Fibroblast of villous mesenchyme (primary cell): ENCODE measurements at places on chromosomes 7 and 10. TPM values are rescaled to one million over a fixed set of nuclear protein-coding genes. Genes with fewer than 3 reads are reported as not detected.

DNA sequence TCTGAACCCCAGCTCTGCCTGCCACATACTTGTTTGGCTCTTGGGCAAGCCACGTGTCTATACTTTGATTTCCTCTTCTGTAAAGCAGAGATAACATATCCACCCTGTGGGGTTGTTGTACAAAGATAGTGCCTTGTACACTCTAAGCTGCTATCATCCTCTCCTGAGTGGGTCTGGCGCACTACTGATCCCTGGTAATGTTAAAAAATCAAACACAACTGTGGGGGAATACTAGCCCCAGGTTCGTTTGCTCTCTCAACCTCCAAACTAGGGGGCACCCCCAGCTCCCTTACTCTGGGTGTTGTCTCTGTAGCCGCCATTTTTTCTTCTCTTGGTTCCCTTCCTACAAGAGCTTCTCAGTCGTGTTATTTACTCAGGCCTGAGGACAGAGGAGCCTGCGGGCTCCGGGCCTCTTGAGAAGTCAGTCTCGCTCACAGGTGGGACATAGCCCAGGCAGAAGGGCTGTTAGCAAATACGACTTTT is 1.0 kb downstream of the POLM start:
- no peak for DNase-seq

DNA sequence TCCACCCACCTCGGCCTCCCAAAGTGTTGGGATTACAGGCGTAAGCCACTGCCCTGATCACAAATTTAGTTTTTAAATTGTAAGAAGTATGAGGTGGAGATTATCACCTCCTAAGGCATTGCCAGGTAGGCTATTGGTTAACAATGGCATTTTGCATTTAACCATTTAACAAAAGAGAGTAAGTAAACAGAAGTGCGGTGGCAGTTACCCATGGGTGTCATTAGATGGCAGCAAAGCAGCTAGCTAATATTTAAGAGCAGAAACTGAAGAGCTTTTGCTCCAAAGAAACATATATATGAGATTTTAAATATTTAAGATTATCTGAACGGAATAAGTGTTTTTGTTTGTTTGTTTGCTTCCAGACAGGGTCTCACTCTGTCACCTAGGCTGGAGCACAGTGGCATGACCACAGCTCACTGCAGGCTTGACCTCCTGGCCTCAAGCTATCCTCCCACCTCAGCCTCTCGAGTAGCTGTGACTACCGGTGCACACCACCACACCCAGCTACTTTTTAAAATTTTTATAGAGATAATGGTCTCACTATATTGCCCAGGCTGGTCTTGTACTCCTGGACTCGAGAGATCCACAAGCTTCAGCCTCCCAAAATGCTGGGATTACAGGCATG is 325.5 kb upstream of the C7orf33 start:
- peak; percentile 32 for DNase-seq

DNA sequence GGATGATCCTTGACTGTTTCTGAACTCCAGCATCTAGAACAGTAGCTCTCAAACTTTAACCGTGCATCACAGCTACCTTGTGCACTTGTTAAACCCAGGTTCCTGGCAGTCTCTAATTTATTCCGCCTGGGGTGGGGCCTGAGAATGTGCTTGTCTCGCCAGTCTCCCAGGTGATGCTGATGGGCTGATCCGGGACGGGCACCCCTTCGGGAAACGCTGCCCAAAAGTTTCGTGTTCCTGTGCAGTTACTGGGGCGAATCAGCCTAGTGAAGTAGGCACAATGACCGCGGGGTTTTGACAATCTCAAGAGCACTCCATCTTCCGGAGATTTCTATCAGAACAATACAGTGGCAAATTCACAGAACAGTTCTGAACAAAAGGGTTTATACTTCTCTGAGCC is 29.9 kb downstream of the ADCYAP1R1 start:
- DNase-seq = no peak

DNA sequence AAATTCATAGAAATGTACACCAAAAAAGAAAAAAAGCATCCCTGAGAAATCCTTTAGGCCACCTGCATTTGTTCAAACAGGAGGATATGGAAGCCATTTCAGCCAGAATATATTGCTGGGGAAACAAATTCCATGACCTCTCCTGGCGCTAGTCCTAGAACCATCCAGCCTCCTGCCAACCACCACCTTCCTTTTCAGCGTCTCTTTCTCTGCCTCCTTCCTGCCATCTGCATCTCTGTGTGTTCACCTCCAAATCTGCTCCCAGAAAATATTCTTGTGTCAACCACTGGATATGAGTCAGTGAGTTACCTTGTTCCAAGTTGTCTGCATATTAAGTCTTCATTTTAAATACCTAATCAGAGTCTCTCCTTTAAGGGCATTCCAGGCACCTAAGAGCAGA is 50.6 kb upstream of the NPY start:
- DNase-seq = no peak

GRCh38 chr10:60222047-60222446 is 167.6 kb downstream of the ANK3 start:
- no peak for DNase-seq

DNA sequence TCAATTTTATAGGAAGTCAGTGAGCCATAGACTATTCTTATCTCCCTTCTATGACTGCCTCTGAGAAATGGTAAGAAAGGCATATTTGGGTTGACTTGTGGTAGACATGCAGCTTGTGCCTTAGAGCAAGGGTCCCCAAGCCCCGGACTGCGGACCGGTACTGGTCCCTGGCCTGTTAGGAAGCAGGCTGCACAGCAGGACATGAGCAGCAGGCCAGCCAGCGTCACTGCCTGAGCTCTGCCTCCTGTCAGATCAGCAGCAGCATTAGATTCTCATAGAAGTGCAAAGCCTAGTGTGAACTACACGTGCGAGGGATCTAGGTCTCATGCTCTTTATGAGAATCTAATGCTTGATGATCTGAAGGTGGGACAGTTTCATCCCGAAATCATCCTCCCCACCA is 180.6 kb downstream of the SND1 start:
- DNase-seq = no peak

DNA sequence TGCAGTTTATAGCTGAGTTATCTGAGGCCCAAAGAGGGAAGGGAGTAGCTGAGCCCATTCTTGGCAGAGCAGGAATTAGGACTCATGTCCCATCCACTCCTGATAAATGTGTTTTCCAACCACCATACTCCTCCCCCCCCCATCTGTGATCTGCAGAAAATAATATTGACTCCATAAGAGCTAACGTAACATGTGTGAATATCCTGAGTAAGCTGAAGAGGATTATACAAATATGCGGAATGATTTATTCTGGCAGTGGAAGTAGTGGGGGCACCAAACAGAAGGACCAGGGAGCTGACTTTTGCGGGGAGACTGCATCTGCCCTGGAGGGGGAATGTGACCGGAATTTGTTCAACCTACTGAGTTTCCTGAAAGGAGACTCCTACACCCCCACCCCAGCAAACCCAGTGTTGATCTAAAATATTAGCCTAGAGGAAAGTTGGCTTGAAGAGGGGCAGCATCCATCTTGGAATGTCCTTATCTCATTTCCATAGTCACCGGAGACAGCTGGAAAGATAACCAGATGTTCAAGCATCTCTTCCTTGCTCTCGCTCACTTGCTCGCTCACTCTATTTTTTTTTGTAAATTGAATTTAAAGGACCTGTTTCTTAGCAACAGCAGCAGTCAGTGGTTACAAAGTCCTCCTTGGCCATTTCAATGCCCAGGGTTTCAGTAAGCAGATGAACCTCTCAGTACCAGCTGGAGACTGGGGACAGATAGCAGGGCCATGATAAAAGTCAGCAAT is 114.7 kb downstream of the RPS24 start:
- no peak for DNase-seq

DNA sequence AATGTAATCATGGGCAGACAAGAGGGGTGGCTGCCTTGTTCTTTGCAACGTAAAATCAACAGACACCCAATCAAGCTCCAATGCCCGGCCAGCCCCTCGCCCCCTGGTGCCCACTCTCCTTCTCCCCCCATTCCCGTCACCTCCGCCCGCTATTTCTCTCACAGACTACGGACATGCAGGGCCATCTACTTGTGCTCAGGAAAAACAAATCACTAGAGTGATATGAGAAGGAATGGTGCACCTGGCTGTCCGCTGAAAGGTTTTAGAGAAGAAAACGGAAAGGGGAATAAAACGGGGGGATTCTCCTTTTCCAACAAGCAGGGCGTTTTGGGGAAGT is 396 bp downstream of the GRM8 start:
- DNase-seq = no peak

DNA sequence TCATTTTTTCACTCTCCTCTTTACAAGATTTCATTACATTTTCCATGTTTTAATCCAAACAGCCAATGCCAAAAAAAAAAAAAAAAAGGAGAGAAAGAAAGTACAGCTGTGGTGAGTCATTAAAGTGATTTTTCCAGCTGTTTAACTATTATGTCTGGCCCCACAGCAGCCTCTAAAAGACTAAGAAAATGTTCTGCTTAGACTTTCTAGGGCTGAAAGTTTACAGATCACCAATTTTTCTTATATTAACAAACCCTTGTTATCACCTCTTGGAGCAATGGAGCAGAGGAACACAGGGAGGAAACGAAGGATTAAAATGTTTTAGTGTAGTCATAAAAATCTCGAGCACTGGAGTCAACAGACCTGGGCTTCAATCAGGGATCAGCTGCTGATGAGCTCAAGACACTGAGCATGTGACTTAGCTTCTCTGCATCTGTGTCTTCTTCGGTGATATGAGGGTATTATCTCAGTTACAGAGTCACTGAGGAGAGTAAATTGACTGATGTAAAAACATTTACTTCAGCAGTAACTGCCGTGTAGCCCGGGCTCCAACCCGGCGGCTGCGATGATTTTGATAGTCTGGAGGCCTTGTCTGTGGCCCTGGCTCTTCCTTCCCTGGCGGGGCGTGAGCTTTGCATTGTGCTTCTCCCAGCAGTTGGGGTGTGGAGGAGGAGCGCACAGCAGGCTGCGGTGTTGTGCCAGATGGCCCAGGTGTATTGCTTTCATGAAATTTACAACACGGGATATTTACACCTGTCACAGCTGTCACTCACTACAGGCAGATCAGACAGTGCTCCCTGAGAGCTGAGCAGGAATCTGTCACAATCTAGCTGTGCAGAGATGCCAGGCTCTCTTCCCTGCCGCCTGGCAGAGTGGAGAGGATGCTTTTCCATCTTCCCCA is 298.3 kb upstream of the FZD8 start:
- peak; percentile 95 for DNase-seq

GRCh38 chr10:73917566-73918305 is 6.8 kb downstream of the PLAU start:
- DNase-seq = no peak

DNA sequence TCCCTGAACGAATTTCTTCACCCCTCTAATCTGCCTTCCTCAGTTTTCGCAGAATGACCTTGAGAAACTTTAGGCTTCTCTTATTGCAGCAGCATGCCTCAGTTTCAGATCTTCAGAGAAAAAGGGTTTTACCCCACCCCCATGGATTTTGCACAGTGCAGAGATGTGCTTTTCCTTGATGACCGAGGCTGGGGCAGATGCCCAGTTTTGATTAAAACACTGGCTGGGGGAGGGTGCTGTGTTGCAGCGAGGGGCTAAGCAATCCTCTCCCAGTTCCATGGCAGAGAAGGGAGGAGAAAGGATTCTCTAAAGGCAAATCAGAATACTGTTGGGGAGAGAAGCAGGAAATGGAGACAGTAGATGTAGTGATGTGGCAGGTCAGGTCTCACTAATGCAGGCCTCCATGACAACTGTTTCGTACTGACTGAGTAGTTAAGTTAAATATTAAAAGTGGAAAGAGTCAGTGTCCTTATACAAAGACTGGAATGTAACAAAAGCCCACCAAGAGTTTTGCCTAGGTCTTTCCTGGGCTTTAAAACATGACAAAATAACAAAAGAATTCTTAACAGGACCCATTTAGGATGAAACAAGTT is 50.8 kb upstream of the PDZD8 start:
- no peak for DNase-seq

GRCh38 chr10:75070961-75071428 is 40.5 kb upstream of the SAMD8 start:
- no peak for DNase-seq

DNA sequence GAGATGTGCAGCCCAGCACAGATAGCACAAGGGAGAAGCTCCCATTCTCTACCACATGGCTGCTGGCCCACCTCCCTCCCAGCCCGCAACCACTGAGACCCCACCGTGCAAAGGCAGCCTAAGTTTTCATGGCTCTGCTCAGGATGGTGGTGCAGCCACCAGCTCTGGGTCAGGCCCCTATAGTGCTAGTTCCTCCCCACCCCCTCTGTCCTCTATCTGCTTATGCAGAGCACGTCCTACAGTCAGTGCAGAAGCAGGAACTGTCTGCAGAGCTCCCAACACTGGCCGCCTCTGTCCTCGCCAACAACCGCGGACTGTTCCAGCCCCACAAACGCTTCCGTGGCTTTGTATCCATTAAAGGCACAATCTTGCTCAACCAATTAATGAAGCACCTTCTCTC is 278.9 kb downstream of the GRID1 start:
- no peak for DNase-seq

DNA sequence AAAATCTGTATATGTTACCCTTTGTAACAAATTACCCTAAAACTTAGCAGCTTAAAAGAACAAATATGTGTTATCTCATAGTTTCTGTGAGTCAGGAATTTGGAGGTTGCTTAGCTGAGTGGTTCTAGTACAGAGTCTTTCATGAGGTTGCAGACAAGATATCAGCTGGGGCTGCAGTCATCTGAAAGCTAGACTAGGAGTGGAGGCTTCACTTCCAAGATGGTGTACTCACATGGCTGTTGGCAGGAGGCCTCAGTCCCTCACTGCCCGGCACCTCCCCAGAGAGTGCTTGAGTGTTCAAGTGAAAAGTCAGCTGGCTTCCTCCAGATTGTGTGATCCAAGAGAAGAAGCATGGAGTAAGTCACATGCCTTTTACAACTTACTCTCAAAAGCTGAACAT is 16.9 kb upstream of the GGCT start:
- peak; percentile 38 for DNase-seq

DNA sequence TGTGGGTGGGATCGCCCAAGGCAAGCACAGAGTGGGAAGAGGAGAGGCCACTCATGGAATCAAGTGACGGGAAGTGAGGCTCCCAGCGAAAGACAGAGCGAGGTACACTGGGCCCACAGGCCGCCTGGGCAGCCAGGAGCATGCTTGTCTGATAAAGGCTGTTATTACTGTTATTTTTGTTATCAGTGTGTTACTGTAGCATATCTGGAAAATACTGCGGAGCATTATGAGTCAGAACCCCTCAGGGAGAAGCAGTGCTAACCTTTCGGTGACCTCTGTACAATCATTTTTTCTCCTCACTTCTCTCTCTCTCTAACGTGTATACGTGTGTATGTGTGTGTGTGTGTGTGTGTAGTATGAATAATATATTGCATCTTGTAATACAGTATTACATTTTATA is 3.8 kb upstream of the TCERG1L start:
- DNase-seq = no peak

ZNF365 gene
- total RNA-seq = 6.1 and 8.2 TPM in 2 replicates

FOXP2 gene
- 0.32 and 0.86 TPM in 2 replicates for total RNA-seq

SEMA3E gene
- total RNA-seq = 0.32 and 0.43 TPM in 2 replicates

TMEM139 gene
- not detected in 2 replicates for total RNA-seq

SORBS1 gene
- total RNA-seq = 8.2 and 13.2 TPM in 2 replicates

ZPBP gene
- total RNA-seq = not detected in 2 replicates

MACC1 gene
- total RNA-seq = under 0.01 TPM in 2 replicates

TFPI2 gene
- total RNA-seq = 140 and 218 TPM in 2 replicates

CYP3A4 gene
- total RNA-seq = not detected in 2 replicates

PNLIPRP1 gene
- total RNA-seq = not detected in 2 replicates

PIK3AP1 gene
- under 0.01 TPM in 1 of 2 replicates, not detected in the other for total RNA-seq
